ENCODE measurements at places on chromosomes 16 and 17.

DNA sequence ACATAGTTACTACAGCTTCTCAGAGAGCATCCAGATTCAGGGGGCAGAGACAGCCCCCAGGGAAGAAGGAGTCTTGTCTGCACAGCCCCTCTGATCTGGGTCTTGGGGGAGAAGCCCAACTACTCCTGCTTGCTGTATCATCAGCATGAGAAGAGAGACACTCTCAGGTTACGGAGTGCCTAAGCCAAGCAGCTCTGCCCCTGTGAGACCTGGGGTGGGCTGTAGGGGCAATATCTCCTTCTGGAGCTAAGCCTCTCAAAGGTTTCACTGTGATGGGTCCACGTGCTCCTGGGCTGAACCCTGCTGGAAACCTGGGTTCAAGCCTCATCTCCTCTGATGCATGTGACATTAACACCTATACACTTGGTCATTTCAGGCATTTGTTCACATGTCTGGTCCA lies 123.2 kb downstream of the CPPED1 start:
- no peak for DNase-seq

GRCh38 chr17:40319651-40320540 lies 10.9 kb downstream of the RARA start:
- no peak for DNase-seq

GRCh38 chr16:12458591-12459358 lies 344.9 kb downstream of the CPPED1 start:
- DNase-seq = peak; percentile 25

- DNase-seq = no peak
These were observed 56.3 kb downstream of the MPHOSPH6 start for GRCh38 chr16:82113741-82114140.

- DNase-seq = no peak
These were observed 17.4 kb downstream of the NGFR start for GRCh38 chr17:49512296-49513043.
